ENCODE measurements at places on chromosomes 6 and 20. TPM values are rescaled to one million over a fixed set of nuclear protein-coding genes. Genes with fewer than 3 reads are reported as not detected.

Gene TCP11
- 0.30 TPM for polyA plus RNA-seq

Gene OR12D3
- not detected for polyA plus RNA-seq

Gene CCM2L
- not detected for polyA plus RNA-seq

Gene LRRN4
- 0.11 TPM for polyA plus RNA-seq

Gene HCRTR2
- not detected for polyA plus RNA-seq

Gene CST2
- polyA plus RNA-seq: not detected

Gene GLO1
- polyA plus RNA-seq: 53.3 TPM

Measured in IMR-90 (cell line).